ENCODE measurements at places on chromosomes 5 and 9.

DNA sequence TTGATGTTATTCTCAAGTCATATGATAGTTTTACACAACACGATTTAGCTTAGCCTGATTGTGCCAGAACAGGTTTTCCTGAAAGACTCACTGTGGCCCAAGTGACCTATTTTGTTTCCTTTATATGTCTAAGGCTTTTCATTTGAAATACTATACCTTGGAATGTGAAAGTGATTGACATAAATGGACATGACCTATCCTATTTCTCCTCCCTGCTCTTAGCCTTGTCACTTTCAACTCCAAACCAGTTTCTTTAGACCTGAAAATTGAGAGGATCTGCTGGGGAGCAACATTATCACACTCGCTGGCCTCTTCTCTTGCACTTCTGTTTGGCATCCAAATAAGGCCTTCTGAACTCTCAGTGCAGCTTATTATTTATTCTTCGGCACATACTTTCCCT, 496.8 kb downstream of the MAT2B start:
- no peak for DNase-seq

DNA sequence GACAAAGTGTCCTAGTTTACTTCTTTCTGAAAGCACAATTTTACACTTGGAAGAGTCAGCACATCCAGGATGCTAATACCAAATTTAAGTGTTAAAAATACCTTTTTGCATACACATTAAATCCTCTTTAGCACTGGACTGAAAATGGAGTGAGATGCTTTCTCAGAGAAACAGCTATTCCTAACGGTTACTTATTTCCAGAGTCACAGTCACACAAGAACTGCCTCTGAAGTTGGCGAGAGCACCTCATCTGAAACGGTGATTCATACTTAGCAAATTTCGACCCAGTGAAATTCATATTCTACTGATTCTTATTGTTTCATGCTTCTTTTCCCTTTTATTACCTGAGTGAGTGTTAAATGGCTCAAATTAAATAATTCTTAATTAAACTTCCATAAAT, 12.2 kb downstream of the CDH18 start:
- DNase-seq: no peak

GRCh38 chr9:76181781-76182180, 212.4 kb downstream of the RFK start:
- no peak for DNase-seq

GRCh38 chr5:147805030-147805454, 22.5 kb upstream of the JAKMIP2 start:
- no peak for DNase-seq

GRCh38 chr9:137494550-137495351, 35.6 kb upstream of the NSMF start:
- no peak for DNase-seq

DNA sequence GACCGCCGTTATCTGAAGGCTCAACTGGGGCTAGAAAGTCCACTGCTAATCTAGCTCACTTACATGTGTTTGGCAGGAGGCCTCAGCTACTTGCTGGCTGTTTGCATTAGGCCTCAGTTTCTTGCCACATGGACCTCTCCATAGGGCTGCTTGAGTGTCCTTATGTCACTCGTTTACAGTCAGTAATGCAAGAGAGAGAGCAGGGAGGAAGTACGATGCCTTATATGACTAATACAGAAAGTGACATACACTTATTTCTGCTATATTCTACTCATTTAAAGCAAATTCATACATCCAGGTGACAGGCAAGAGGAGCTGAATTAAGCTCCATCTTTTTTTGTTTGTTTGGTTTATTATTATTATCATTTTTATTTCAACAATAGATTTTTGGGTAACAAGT, 179.6 kb downstream of the LURAP1L start:
- DNase-seq: no peak

- DNase-seq: no peak
Observed at GRCh38 chr5:99795031-99795430, 740.1 kb upstream of the FAM174A start.

GRCh38 chr5:115636008-115636407, 10.2 kb upstream of the TMED7 start:
- DNase-seq: no peak

- DNase-seq: no peak
Observed at GRCh38 chr9:136787690-136788400, 3.3 kb upstream of the TMEM141 start.

- no peak for DNase-seq
Observed at GRCh38 chr9:81397481-81398381, 291.6 kb downstream of the TLE1 start.

DNA sequence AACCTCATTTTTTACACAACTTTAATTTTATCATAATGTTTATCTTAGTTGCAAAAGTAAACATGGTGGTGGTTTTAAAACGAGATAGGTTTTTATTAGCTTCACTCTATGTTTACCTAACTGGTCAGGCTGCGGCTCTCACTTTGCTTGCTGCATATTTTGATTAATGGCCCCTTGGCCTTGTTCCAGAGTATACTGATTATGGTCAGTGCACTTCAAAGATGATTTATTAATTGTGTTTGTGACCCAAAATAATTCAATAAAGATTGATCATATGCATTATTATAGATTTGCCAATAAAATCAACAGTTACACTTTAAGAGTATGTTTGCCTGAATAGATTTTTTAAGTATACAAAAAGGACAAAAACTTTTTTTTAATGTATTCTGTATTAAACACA, 188.0 kb downstream of the XRCC4 start:
- DNase-seq: no peak

DNA sequence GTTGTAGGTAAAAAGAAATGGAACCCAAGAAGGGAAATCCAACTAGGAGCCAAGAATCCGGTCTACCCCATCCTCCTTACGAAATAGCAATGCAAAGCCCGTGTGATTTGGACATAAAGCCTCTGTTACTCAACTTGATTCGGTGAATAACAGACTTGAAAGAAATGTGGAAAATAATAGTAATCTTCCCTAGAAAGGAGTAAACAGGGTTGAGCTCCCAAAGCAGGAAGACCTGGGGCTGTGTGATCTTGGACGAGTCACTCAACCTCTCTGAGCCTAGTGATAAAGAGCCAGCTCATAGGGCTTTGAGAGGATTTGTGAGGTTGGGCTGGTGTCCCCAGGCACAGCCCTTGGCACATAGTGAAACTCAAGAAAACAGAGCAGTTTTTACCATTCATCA, 42.7 kb upstream of the IL17B start:
- no peak for DNase-seq

DNA sequence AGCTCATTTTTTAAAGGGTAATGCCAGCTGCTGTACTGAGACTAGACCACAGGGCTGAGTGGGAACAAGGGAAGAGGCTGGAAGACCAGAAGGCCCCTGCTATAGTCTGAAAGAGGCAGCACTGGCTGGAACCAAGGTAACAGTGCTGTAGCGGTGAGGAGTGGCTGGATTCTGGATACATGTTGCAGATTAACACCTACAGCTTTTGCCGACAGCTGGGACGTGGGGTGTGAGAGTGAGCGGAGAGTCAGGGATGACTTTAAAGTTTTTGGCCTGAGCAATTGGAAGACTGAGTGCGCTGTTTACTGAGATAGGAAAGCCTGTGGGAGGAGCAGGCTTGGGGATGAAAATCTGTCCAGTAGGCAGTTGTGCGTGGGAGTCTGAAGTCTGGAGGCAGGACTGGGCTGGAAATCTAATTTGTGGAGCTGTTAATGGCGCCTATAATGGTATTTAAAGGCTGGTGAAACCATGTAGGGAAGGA, 26.5 kb downstream of the AQP7 start:
- DNase-seq: no peak

DNA sequence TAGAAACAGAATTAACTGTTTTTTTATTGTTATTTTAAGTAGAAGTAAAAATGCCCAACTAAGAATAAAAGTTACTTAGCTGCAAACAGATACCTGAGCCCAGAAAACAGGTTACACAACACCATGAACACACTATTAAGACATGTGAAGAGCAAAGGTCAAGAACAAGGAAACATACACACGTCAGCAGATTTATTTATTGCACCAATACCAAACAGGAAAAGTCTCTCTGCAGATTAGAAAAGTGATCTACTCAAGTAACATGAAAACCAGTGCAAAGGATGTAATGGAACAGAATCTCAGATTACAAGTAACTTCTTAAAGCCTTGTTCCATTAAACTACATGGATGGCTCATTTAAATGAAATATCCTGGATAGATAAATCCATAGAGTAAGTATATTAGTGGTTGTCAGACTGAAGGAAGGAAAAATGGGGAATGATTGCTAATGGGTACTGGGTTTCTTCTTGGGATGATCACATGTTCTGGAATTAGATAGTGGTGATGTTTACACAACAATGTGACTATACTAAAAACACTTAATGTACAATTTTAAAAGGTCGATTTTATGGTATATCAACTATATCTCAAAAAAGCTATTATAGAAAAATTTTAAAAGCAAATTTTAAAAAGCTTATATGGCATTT, 6.1 kb downstream of the SAR1B start:
- DNase-seq: no peak

GRCh38 chr9:123168586-123168985, 99.8 kb downstream of the STRBP start:
- no peak for DNase-seq

- DNase-seq: no peak
Observed at GRCh38 chr5:35061211-35061770, 13.5 kb upstream of the AGXT2 start.
